ENCODE measurements at places on chromosomes 12 and 14.

DNA sequence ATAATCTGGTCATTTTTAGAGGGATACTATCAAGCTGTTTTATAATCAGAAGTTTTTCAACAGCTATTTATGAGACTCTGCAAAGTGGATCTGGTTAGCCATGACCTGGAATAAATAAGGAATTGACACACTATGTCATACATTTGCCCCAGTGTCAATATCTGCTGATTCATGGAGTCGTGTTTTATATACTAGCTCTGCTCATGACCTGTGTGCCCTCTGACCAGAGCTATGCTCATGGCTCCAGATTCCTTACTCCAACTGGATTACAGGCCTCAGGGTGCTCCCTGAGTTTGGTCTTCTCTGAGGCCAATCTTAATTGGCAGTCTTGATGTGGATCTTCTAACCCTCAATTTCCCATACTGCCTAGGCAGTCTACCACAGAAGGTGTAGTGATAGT lies 141.1 kb downstream of the FOXA1 start:
- DNase-seq = no peak

DNA sequence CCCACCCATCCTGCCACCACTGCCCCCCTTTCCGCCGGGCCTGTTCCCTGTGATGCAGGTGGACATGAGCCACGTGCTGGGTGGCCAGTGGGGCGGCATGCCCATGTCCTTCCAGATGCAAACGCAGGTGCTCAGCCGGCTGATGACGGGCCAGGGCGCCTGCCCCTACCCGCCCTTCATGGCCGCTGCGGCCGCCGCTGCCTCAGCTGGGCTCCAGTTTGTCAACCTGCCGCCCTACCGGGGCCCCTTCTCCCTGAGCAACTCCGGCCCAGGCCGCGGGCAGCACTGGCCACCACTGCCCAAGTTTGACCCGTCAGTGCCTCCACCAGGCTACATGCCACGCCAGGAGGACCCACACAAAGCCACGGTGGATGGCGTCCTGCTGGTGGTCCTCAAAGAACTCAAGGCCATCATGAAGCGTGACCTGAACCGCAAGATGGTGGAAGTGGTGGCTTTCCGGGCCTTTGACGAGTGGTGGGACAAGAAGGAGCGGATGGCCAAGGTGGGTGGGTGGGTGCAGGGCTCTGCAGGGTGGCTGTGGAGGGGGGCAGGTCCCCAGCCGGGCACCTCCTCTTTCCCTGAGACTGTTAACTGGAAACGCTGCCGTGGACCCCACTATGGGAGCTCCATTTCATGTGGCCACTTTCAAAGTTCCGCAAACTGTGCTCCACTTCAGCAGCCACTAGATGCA lies 10.8 kb downstream of the SETD1B start:
- no peak for DNase-seq

DNA sequence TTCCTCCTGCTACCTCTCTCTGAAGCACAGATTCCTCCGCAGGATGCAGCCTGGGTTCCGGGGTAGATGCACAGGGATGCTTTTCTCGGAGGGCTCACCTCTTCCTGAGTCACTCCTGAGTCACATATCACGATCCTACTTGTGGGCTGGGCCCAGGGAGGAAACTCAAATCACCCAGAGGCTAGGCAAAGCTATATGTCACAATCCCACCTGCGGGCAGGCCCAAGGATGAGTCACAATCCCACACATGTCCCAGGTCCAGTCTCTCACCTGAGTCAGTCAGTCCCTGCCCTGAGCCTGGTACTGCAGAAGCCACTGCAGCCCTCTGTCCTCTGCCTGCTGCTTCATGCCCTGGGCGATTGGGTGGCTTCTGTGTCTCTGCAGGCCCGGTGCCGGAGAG lies 149.0 kb upstream of the GSC start:
- DNase-seq = no peak

DNA sequence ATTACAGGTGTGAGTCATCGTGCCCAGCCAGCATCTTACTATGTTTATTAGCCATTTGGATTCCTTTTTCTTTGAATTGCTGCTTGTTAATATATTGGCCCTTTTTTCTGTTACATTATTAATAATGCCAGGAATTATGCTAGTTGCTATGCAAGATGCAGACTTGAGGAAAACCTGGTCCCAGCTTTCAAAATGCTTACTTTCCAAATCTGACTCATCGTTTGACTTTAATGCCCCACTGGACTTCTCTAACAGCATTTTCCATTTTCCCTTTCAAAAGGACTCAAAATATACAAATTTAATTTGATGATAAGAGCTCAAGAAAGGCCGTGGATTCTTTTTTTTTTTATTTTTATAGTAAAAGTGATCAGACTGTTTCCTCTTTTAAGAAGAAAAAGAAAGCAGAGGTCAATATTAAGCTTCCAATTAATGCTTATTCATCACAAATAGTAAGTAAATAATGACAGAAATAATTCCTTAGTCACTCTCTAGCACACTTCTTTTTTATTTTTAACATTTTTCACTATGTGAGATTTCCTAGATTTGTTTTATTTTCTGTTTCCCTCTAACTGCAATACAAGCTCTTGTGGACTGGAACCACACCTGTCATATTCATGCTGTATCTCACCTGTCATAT lies 146.1 kb upstream of the FGD4 start:
- no peak for DNase-seq

GRCh38 chr14:105275267-105275946 lies 25.4 kb downstream of the BRF1 start:
- no peak for DNase-seq

- DNase-seq = no peak
Measured at GRCh38 chr12:80551897-80552296, 107.9 kb downstream of the PTPRQ start.
